ENCODE measurements at places on chromosomes 7 and 10.

GRCh38 chr10:29862923-29863614, 196.3 kb downstream of the JCAD start:
- DNase-seq = no peak

- DNase-seq = no peak
These were observed 380.0 kb downstream of the REEP3 start for GRCh38 chr10:63901228-63901627.

GRCh38 chr7:151773797-151774196, 103.1 kb downstream of the PRKAG2 start:
- no peak for DNase-seq

GRCh38 chr10:131795761-131796160, 105.0 kb upstream of the PPP2R2D start:
- DNase-seq = no peak

DNA sequence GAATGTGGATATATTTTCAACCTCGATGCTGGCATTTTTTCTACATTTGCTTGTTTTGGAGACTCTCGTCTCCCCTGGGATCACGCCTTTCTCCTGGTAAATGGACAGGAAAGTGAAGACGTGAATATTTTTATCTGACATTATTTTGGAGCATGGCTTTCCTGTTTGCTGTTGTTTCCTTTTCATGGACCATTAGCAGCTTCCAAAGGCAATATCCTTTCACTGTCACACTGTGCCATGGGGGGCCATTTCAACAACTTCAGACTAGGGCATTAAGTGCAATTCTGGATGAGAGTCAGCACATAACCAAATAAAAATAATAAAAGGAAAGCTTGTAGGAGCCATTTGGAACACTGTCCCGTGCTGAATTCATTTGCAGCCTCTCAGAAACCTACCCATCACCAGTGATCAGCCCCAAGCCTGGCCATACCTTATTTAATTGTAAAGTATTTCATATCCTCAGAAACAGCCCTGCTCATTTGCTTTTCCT, 75.9 kb upstream of the NEUROD6 start:
- no peak for DNase-seq

Measured in activated naive CD4-positive, alpha-beta T cell treated with anti-CD3 and anti-CD28 coated beads for 36 hours (primary cell).